ENCODE measurements at places on chromosomes 2 and 18. TPM values are rescaled to one million over a fixed set of nuclear protein-coding genes. Genes with fewer than 3 reads are reported as not detected.
A peak's percentile ranks its signal among the peaks of the same experiment; 100 is the strongest.

GRCh38 chr2:223500709-223501108 lies 101.5 kb downstream of the SCG2 start:
- DNase-seq = no peak

GRCh38 chr2:102951249-102951648 lies 189.4 kb downstream of the TMEM182 start:
- no peak for DNase-seq

GRCh38 chr2:141329964-141330363 lies 800.9 kb downstream of the LRP1B start:
- no peak for DNase-seq

- no peak for DNase-seq
Observed at GRCh38 chr18:32998285-32998684, 225.5 kb upstream of the KLHL14 start.

DNA sequence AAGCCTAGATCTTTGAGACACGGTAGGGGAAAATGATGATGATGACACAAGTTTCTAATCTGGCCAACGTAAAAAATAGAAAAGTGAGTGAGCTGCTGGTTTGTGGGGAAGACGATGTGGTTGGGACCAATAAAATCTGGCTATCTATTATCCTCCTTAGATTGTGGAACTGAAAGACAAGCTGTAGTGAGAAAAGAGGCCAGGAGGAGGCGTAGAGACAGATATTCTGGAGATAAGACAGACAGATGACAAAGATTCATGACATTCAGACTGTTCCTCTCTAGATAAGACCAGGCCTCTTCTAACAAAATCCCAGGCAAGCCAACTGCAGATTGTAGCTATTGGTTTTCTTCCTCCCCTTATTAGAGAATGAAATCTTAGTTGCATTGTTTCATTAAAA lies 376.3 kb upstream of the UBE2E3 start:
- DNase-seq = no peak

DNA sequence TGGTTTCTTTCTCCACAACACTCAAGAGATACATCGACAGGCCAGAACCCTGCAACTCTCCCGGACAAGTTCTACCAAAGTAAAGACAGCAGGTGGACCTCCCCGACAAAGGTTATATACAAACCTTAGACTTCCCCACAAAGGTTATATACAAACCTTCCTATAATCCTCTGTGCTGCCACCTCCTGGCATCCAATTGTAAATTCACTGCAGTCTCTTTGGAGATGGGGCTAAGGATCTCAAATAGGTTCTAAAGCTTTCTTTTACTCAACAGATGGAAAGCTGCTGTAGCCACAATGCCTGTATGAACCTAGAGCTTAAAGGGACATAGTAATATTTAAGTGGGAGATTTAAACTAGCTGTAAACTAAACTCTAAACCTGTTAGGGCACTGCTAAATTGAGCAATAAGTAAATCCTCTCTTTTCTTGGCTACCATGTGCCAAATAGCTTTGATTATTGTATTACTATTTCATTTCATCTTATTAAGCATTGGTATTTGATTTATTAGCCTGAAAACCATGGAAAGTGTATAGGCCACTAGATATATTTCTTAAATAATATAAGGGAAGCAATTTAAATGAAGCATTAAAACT lies 9.8 kb upstream of the MREG start:
- peak; percentile 23 for DNase-seq

- DNase-seq = no peak
Observed at GRCh38 chr2:138176862-138177439, 212.7 kb downstream of the HNMT start.

DNA sequence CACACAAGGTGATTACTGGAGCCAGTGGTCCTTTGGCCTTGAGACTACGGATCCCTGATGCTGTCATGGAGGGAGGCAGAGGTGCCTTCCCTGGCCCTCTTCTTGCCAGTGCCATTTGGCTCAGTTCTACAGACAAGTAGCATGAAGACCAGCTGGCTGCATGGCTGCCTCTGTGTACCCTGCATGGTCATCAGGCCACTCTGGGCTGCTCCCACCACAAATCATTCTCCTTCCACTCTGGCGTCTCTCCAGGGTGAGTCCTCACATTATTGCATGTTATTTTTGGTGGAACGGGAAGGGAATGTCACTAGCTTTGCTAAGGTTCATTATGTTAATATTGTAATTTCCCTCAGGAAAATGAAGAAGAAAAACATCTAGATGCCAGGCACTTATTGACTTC lies 229.8 kb downstream of the VAPA start:
- DNase-seq = no peak

- DNase-seq = no peak
Observed at GRCh38 chr2:46971929-46972328, 56.3 kb upstream of the MCFD2 start.

- DNase-seq = no peak
Observed at GRCh38 chr2:98359986-98360385, 13.7 kb downstream of the CNGA3 start.

DNA sequence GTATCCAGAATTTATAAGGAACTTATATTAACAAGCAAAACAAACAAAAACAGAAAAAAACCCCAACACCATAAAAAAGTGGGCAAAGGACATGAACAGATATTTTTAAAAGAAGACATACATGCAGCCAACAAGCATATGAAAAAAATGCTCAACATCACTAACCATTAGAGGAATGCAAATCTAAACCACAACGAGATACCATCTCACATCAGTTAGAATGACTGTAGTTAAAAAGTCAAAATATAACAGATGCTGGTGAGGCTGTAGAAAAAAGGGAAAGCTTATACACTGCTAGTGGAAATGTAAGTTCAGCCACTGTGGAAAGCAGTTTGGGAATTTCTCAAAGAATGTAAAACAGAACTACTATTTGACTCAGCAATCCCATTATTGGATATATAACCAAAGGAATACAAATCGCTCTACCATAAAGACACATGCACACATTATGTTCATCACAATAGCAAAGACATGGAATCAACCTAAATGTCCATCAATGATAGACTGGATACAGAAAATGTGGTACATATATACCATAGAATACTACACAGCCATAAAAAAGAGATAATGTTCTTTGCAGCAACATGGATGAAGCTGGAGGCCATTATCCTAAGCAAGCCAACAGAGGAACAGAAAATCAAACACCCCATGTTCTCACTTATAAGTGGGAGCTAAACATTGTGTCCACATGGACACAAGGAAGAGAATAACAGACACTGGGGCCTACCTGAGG lies 25.3 kb downstream of the PREPL start:
- no peak for DNase-seq

DNA sequence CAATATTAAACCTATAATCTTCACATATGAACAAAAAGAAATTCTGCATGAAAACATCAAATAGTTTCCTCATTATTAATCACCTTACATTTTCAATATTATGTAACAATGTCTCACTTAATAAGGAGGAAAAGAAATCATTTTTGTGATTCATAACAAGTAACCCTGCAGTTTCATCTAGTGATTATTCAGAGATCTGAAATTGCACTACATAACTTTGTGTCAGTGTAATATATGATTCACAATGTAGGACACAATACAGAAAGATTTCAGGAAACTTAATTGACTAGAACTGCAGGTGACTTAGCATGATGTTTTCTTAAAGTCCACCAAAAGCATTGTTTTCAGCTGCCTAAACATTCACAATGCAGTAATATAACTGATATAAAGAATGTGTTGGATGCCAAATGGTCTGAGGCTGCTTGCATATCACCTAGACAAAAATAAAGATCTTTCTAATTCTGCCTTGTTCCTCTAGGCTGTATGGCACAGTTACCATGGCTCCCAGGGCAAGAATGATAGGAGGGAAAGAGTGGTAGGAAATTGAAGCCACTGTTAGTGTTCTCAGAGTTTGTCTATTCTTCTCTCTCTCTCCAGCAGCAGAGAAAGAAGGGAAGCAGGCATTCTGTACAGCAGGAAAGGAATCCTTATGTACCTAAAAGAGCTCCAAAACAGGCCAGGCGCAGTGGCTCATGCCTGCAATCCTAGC lies 366.6 kb downstream of the FSIP2 start:
- DNase-seq = no peak

GRCh38 chr2:127581516-127582490 lies 46.3 kb downstream of the MYO7B start:
- DNase-seq = no peak

DNA sequence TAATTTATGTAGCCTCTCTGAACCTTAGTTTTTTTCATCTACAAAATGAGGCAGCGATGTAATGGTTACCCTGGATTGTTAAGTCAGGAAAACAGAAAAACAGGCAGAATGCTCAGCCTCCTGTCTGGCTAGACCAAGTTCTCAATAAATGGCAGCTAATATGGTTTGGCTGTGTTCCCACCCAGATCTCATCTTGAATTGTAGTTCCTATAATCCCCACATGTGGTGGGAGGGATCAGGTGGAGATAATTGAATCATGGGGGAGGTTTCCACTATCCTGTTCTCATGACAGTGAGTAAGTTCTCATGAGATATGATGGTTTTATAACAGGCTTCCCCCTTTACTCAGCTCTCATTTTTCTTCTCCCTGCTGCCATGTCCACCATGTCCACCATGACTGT lies 220.0 kb downstream of the CMPK2 start:
- DNase-seq = no peak

DNA sequence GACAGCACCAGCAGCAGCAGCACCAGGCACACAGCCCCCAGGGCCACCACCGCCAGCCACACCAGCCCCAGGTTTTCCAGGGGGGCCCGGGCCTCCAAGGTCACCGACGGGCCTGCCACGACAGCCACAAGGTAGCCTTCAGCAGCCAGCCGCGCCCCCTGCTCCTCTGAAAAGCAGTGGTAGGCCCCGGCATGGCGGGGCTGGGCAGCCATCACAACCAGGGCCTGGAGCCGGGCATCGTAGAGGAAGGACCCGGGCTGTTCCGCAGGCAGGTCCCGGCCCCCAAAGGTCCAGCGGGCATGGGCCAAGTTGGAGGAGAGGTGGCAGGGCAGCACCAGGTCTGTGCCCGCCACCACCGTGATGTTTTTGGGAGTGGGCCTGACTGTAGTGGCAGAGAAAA lies 3.3 kb upstream of the ANKRD39 start:
- no peak for DNase-seq

DNA sequence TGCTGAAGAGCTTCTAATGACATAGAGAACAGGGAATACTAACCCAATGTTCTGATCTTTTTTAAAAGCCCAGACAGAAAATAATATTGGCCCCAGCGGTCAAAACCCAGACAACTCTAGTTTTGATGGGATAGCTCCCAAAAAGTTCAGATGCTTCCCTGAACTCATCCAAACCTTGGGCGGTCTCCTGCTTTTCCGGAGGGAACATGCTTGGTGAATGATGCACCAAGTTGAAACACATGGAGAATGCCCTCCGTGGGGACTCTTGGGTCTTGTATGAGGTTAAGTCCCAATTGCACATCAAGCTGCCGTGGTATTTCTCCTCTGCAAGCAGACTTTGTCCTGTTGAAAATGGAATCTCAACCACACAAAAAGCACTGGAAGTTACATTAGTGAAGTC lies 120.7 kb upstream of the CTAGE1 start:
- DNase-seq = no peak

- no peak for DNase-seq
Observed at GRCh38 chr2:124335058-124335457, 310.0 kb downstream of the CNTNAP5 start.

DNA sequence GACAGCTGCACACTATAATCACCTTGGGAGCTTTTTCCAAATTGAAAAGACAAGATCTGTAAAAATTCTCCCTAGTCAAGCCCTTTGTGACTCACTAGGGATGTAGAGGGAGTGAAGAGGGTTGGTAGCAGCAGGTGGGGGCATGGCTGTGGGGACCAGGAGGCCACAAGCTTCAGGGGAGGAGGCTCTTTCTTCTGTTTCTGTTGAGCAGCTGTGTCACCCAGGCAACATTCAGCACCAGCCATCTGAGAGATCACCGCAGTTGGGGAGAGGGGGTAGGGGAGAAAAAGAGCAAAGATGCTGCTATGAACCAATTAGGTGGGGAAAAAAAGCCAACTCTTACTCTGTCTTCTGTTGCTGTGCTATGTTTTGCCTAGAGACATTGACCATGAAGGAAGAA lies 352.3 kb upstream of the MEIS1 start:
- no peak for DNase-seq

DNA sequence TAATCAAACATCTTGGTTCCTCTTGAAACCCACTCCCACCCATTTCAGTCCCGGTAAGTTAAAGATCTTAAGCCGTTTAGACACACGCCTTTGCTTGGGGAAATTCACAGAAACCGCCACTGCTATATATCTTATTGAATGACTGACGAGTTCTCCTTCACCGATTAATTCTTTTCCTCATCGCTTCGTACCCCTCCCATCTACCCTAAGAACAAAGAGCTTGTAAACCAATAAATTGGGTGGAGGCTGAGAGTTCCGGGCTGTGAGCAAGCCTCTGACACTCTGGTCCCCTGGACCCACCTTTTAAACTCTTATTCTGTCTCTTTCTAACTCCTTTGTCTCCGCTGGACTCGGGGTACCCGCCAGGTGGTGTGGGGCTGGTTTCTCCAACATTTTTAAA lies 30.6 kb downstream of the TMEM131 start:
- DNase-seq = no peak

DNA sequence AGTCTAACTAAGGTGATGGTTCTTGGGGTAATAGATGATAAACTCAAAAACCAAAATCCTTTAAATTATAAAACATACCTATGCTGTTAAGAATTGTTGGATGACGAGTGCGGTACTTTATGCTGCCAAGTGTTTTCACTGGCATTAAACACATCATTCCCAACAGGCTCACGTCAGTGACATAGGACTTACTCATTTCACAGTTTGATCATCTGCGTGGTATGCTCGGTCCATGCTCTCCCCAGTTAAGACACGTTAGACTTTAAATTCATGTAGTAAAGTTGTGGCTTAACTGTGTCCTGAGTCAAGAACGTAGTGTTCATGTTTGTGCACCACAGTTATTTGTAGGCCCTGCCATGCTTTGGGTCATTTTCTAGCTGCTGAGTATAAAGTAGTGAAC lies 125.6 kb upstream of the MYT1L start:
- no peak for DNase-seq

GRCh38 chr2:58204195-58204959 lies 36.7 kb downstream of the FANCL start:
- DNase-seq = no peak

The ARHGAP25 gene
- 5.0 TPM for total RNA-seq

The CRACDL gene
- total RNA-seq = 20.8 TPM

The DSC2 gene
- total RNA-seq = 29.1 TPM

The EFR3B gene
- 1.6 TPM for total RNA-seq

The ZDBF2 gene
- 8.1 TPM for total RNA-seq

The CDH20 gene
- total RNA-seq = 0.68 TPM

The INPP5D gene
- total RNA-seq = 11.4 TPM

The CD28 gene
- total RNA-seq = 0.51 TPM

The COL6A3 gene
- total RNA-seq = 26.9 TPM

The GDF7 gene
- total RNA-seq = 3.3 TPM
